ENCODE measurements at places on chromosomes 1 and 21.

DNA sequence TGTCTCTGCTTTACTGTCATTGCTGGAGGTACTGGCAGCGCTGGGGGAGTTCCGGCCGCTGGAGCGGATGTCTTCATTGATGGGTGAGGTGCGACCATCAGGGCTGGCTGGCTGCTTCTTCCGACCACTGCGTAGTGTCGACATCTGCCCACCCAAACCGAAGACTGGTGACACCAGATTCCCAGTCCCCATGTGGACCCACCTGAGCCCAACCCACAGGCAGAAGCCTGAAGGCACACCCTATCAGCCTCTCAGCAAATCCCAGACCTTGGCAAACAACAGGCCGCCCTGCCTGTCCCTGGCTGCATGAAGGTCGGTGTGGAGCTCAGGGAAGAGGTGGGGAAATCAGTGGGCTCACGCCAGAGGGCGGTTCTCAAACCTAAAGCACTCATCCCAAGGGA lies 44.8 kb downstream of the SLC45A1 start:
- DNase-seq = no peak

DNA sequence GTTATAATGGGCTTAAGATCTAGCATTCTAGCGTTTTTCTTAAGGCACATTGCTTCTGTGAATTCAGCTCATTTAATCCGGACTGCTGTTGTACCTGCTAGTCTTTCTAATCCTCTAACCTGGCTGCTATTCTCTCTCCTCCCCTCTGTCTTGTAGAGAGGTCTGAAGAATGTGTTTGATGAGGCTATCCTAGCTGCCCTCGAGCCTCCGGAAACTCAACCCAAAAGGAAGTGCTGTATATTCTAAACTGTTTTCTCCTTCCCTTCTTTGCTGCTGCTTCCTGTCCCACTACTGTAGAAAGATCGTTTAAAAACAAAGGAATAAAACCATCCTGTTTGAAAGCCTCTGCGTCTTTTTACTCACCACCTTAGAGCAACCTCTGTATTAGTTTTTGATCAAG lies 37.3 kb downstream of the CDC42 start:
- DNase-seq = no peak

DNA sequence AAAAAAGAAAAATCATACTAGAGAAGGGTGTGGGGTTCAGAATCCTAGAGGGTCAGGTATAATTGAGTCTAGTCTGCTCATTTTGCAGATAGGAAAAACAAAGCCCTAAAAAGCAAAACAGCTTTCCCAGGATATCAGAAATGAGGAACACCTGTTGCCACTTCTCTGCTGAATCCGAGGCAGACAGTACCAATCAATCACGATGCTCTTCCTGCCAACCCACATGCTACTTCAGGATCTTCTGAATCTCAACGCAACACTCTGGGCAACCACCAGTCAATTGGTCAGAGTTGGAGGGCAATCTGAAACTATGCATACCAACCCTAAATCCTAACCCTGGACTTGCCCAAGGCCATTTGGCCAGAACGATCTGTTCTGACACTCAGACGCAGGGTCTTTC lies 128.3 kb downstream of the EPHB2 start:
- DNase-seq = no peak

DNA sequence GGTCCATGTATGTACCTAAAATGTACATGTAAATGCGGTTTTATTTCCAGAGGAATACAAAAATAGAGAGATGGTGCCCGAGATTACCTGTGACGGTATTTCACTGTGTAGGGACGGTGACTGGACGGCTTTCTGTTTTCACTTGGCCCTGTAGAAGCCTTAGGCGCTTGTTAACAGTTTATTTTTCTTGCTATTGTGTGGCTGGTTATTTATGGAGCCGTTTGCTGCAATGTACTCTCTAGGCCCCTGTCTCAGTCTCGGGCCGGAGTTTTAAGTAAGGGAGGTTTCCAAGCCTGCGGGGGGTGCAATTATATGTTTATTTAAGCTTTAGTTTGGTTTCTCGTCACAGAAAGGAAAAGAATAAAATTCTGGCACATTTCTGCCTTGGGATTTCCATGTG lies 413 bp downstream of the EFCAB7 start:
- DNase-seq = no peak

- DNase-seq = no peak
Measured at GRCh38 chr1:30823627-30823968, 66.0 kb upstream of the LAPTM5 start.

GRCh38 chr21:26834181-26834905 lies 10.9 kb downstream of the ADAMTS1 start:
- no peak for DNase-seq

GRCh38 chr1:76038287-76039004 lies 36.1 kb upstream of the ST6GALNAC3 start:
- DNase-seq = no peak

DNA sequence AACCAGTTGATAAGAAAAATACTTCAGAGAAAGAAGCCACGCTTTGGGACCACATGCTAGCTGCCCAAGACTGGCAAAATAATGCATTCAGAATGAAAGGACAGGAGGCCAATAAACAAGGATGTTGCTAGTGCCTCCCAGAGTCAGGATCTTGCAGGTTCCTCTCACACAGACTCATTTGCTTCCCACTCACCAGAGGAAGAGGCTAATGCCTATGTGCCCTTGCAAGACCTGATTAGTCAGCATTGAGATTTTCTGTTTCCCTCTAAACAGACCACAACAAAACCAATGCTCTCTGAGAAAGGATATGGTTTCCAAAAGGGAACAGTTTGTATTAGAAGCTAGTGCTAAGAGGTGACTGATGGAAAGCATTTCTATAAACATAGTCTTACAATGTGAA lies 85.7 kb downstream of the NRDC start:
- no peak for DNase-seq

DNA sequence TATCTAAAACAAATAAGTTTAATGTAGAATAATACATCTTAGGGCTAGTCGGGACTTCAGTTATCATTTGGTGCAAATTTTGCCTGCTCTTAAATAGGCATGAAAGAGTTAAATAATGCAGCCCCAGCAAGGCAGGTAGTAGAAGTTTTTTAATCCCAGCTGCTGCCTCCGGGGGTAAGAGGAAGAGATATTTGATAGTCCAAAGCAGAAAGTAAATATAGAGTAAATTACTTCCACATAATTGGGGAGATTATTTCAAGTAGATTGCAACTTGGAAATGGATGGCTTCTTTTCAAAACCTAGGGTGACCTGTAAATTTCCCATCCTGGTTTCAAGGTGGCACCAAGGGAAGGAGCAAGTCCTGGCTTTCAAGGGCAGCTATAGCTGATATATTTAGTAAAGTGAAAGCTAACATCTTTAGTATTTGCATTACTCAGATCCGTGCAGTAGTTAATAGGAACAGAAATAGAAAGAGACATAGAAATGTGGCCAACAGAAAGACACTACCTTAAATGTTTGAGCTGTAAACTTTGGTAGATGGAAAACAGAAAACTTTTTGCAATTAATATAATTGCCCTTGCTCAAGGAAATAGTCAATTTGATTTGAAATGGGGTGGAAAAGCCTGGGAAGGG lies 109.1 kb downstream of the LMO4 start:
- no peak for DNase-seq

GRCh38 chr1:16420424-16421118 lies 16.7 kb downstream of the SPATA21 start:
- DNase-seq = no peak

GRCh38 chr1:116226017-116226416 lies 114.8 kb downstream of the MAB21L3 start:
- no peak for DNase-seq

DNA sequence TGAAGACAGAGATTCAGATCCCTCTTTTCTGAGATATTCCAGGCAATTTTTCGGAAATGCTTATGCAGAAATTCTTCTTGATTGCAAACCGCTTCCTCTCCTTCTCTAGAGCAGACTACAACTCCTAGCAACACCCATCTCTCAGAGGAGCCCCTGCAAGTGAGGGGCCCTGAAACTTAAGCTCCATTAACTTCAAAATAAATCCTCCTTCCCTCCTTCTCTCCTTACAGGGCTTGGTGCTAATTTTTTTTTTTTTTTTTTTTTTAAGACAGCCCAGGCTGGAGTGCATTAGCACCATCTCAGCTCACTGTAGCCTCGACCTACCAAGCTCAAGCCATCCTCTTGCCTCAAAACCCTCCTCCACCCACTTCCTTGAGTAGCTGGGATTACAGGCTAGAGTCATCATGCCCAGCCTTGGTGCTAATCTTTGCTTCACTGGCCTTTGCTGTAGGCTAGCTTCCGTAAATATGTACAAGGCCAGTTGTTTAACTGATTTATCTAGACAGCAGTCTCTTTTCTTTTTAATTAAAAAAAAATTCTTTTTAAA lies 30.2 kb upstream of the SFPQ start:
- no peak for DNase-seq

- no peak for DNase-seq
Measured at GRCh38 chr1:32749771-32750170, 47.2 kb upstream of the SYNC start.

DNA sequence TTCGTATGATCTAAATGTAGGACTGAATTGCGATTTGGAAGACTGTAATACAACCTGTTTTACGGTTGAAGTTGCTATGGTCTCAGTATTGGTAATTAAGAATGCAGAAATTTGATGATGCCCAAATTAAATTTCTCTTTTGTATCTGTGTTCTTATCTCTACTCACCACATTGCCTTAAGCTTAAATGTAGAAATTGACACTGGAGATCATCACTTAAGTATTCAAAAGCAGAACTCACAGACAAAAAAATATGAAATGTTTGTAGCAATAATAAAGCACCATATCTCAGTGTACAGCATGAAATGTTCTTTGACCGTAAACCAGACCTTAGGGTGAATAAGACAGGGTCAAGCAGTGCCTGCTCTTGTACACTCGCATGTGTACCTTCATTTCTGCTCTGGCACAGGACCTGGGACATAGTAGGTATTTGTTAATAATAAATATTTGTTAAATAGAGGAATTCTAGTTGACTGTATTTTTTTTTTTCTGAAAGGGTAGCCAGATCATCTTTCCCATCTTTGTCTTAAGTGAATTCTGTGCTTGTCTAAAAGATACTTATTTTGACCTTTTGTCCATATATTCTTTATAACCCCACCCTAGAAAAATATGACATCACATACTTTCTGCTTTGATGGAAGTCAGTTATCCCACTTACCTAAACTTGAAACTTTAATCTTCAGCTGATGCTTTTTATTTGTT lies 1.5 kb downstream of the CDC7 start:
- DNase-seq = no peak

- DNase-seq = no peak
Measured at GRCh38 chr1:109499661-109500536, 6.0 kb downstream of the CYB561D1 start.

GRCh38 chr1:165854101-165854845 lies 26.9 kb downstream of the UCK2 start:
- DNase-seq = no peak

DNA sequence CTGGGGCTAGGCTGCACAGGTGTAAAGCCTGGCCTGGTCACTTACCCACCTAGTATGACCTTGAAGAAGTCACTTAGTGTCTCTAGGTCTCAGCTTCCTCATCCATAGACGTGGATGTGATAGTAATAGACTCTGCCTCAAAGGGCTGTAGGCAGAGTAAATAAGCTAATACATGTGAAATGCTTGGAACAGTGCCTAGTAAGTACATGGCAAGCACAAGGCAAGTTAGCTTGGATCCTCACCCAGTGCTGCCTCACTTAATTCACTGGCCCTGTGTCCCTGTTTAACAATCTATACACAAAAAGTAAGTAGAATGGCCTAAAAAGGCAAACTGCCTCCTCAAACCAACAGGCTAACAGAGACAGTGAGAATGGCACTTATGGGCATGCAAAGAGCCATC lies 167.8 kb downstream of the PIGK start:
- no peak for DNase-seq

DNA sequence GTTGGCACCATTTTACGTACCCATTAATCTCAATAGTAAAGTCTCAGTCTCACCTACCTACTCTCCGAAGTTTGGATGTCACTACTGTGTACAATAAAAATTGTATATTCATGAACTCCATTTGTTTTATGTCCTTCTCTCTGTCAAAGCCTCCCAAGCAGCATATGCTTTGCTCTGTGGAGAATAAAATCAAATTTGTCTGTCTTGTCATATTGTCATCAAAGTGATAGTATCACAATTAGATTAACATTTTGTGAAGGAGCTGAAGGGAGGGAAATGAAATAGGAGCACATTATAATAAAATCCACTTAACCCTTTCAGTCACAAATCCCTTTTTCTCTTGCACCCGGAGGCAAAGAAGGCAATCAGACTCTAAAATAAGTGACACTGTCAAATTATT lies 177.1 kb upstream of the RRP15 start:
- DNase-seq = no peak

DNA sequence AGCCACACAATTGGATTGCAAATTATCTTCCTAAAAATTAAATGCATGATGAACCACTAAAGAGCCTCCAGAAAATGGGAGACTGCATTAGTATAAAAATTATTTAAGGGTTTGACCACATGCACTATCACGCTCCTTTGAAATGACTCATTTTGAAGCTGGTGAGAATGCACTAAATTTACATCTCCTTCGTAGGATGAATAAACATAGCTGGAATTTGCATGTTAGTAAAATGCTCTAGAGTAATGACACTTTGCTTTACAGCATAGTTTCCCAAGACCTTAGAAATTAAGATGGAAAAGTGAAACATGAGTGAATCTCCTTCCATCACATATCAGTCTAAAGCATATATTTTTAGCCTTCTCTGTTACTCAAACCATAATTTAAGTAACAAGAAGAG lies 2.4 kb downstream of the PLPPR4 start:
- no peak for DNase-seq

DNA sequence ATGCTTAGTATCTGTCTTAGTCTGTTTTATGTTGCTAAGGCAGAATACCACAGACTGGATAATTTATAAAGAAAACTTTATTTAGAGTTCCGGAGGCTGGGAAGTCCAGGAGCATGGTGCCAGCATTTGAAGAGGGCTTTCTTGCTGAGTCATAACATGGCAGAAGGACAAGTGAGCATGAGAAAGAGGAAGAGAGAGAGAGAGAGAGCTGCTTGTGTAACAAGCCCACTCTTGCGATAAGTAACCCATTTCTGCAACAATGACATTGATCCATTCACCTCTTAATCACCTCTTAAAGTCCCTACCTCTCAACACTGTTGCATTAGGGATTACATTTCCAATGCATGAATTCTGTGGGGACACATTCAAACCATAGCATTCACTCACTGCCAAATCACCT lies 11.7 kb upstream of the MYOCOS start:
- DNase-seq = no peak

GRCh38 chr1:91381844-91382243 lies 22.8 kb downstream of the HFM1 start:
- no peak for DNase-seq
